ENCODE measurements at places on chromosomes 3 and 15.
A peak's percentile ranks its signal among the peaks of the same experiment; 100 is the strongest.

GRCh38 chr15:73308305-73308704 is 60.5 kb downstream of the HCN4 start:
- DNase-seq = no peak

- no peak for DNase-seq
Measured at GRCh38 chr15:52730173-52730572, 51.0 kb upstream of the ATOSA start.

DNA sequence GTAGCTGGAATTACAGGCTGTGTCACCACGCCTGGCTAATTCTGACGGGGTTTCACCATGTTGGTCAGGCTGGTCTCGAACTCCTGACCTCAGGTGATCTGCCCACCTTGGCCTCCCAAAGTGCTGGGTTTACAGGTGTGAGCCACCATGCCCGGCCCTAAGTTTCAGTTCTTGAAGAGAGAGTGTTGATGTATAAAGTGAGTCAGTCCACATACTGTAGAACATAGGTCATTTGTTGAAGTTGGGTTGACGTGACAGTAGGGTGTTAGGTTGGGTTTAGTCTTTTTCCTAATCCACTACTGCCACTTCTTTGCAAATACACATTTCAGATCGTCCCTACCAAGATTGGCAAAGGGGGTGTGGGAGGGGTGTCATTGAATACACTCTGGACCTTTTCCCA is 15.2 kb downstream of the DNAJC19 start:
- DNase-seq = no peak

- DNase-seq = no peak
Measured at GRCh38 chr3:12638105-12638504, 25.8 kb downstream of the RAF1 start.

DNA sequence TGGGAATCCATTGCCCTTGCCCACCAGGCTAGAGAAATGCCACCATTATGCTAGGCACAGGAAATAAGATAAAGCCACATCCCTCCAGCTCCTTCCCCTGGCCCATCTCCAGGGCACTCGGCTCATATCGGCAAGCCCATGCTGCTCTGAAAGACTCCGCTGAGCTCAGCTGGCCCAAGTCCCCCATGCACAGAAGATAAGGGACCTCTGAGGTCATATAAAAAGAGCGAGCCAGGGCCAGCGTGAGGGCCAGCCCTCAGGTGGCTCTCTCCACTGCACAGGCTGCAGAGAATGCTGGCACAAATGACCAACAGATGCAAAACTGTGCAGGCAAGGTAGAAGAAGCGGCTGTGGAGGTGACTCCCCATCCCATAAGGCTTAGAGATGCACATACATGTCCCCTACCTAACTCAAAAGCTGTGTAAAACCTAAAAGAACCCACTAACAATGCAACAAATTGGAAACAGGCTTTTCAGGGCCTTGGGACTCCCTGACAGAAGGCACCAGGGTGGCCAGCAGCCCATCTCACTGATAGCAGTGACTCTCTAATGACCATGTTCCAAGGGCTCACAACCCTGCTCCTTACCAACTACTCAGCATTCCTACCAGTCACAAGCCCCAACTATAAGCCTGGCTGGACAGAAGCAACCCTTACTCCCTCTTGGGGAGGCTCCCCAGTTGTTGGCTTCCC is 3.0 kb downstream of the RAB6B start:
- DNase-seq = no peak

DNA sequence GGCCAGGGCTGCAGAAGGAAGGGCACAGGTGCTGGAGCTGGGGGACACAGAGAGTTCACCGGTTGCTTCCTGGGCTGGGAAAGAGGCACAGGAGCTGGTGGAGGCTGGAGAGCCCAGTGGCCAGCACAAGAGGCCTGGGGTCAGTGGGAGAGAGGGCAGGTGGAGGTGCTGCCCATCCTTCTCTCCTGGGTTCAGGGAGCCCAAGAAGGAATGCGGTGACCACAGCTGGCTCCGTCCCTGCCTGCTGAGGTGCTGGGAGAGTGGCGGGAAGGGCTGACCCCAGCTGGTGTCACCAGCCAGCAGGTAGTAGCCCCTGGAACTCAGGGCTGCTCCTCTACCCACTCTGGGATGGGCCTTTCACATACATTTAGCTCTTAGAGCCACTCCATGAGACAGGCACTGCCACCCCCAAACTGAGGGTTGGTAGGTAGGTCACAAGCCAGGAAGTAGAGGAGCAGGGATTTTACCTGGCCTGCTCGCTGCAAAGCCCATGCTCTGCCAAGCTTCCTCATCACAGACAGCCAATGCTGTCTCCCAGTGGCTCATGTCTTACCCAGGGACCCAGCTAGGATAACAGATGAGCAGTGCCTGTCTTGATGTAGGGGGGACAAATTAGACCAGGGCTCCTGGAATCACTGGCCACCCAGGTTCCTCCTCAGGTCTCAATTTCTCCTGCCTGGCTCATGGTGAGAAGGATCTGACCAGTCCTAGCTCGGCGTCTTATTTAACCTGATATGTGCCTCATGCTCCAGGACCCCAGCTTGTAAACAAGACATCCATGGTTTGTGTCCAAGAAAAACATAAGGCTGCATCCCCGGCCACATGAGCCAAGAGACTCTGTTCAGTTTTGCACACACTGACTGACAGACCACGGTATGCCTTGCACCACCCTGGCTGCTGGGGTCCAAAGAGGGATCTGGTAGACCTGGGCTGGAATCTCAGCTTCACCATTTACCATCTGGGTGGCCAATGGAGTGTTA is 119.2 kb downstream of the CORO2B start:
- no peak for DNase-seq

DNA sequence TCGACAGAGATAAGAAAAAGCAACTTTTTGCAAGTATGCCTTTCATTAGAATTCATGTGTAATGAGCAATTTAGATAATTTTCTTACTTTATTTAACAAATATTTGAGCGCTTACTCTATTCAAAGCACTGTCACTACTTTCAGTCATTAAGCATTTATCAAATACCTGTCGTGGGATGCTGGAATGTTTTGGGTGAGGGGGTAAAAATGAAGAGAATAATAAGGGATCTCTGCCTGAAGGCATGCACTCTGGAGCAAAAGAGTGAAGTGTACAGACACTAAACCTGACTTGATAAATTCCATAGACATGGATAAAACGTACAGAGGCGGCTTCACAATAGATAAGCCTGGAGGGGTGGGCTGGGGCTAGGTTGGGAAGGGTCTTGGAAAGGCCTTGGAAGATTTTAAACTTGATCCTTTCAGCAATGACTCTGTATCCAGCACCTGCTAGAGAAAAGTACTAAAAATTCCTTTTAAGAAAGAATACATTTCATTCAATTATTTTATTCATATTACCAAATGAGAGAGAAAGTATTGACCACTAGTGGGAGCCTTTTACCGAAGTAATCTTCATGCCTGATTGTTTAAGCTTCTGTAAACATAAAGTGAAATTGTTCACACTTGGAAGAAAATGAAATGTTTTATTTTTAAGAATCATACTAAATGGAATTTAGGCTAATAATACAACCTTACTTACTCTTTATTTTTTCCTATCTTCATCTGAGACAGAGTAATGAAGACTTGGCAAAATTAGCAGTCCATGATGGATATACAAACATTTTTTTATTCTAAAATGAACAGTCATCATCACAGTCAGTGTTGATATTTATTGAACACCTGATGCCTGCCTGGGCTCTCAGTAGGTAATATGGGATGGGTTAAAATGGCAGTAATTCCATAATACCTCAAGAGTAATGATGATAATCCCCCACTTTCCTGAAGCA is 113.2 kb downstream of the PPP2R3A start:
- no peak for DNase-seq

DNA sequence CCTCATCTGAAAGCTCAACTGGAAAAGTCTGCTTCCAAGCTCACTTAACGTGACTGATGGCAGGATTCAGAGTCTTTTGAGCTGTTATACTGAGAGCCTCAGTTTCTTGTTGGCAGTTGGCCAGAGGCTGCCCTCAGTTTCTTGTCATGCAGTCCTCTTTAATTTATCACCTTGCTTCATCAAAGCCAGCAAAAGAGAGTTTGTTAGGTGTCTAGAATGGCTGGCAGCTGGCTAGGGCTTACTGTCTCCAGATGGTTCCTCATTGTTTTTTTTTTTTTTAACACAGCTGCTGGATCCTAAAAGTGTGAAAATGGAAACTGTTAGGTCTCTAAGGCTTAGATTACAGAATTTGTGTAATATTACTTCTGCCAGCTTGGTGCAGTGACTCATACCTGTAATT is 310.6 kb downstream of the PDCD6IP start:
- DNase-seq = no peak

DNA sequence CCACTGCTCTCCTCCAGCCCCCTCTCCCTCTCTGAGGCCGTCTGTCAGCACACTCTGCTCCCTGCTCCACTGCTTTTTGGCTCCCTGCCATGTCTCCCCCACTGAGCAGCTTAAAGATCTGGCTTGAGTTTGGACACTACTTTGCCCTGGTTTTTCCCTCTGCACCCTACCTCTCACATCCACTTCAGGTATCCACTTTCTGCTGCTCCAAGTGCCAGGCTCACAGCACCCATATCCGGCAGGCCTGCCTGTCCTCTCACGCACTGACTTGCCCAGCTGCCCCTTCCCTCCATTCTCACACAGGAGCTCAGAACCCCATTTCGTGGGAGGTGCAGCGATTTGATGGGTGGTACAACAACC is 3.7 kb downstream of the DUOX1 start:
- DNase-seq = no peak

GRCh38 chr3:127899766-127900165 is 15.3 kb upstream of the KBTBD12 start:
- no peak for DNase-seq

DNA sequence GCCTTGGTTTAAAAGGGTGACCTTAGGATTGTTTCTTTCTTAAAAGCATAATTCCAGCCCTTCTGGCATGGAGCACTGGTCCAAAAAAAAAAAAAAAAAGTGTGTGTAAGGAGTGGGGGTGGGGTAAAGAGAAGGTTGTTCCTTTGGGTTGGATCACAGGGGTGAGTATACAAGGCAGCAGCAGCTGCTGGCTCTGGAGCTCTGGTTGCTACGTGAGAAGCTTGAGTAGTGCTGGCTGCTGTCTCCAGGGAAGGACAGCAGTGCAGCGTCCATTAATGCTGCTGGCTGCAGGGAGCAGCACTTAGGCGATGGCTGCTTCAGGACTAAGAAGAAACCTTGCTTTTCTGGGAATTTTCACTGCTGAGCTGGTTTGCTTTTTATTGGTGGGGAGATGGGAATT is 2.3 kb downstream of the SETD5 start:
- peak; percentile 30 for DNase-seq

- no peak for DNase-seq
Measured at GRCh38 chr3:28089527-28089897, 151.9 kb upstream of the CMC1 start.

GRCh38 chr3:44913868-44914468 is 39.6 kb downstream of the TGM4 start:
- DNase-seq = peak; percentile 72

DNA sequence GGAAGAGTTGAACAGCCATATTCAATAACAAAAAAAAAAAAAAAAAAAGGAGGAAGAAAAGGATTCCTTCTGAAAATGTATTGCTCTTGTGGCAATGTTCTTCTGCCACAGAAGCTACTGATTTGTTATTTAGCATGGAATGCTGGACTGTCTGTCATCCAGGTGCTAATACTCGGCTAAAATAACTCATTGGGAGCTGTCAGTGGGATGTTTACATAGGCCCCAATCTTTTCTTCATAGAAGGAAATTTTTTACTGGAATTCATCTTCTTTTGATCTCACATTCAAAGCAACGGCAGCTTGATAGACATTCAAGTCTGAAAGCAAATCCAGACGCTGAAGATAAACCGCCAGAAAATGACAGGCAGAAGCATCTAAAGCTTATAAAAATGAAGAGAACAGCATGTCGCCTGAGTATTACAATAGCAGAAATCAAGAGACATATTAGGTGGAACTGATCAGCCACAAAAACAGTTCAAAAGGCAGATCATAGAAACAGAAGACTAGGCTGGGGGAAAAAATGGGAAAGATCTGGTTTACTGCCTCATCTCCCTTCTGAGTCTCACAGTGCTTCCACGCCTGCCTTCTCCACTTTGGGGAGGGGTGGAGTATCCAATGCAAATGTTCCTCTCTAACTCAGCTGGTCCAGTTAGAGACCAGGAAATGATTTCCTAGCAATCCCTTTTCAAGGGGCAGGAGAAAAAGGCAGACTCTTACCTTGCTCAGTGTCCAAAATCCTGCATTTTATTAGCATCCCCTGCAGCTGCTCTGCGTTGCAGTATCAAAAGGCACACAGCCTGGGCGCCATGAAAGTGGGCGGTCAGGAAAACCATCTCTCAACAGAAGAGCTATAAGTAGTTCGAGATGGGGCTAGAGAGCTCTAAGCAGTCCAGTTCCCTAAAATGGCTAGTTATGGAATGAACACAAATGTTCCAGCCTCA is 451.9 kb downstream of the FOXP1 start:
- DNase-seq = no peak

GRCh38 chr3:67655364-67656121 is 1.1 kb upstream of the SUCLG2 start:
- DNase-seq = no peak

GRCh38 chr15:68091743-68092142 is 37.6 kb downstream of the PIAS1 start:
- DNase-seq = no peak

DNA sequence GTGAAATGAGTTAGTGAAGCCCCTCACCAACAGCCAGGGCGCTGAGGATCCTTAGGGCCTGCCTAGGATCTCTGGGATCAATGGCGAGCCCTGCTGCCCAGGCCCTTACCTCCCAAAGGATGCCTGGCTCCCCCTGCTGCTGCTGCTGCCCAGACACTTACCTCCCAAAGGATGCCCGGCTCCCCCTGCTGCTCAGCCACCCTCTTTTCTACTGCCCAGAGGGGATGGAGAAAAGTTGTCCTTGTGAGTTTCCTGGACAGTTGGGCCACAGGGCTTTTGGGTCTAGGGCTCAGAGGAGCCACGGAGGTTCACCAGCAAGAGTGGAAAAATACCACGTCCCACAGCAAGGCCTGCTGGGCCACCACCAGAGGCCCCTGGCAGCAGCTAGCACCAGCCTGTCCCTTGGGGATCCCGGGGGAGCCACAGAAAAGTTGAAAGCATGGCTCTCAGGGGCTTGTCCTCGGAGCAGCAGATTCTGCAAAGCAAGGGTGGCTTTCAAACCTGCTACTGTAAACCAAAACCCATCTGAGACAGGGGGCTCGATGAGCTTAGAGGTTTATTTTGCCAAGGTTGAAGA is 59.4 kb downstream of the SLC6A6 start:
- no peak for DNase-seq

- DNase-seq = no peak
Measured at GRCh38 chr3:172357850-172358754, 90.2 kb downstream of the GHSR start.

- no peak for DNase-seq
Measured at GRCh38 chr3:8509961-8510360, 8.3 kb downstream of the LMCD1 start.

- no peak for DNase-seq
Measured at GRCh38 chr3:54960082-54960481, 32.2 kb upstream of the LRTM1 start.
